ENCODE measurements at places on chromosomes 11 and 22.

GRCh38 chr11:76837696-76838677 lies 22.7 kb upstream of the ACER3 start:
- no peak for DNase-seq

GRCh38 chr11:125167292-125167953 lies 2.9 kb downstream of the PKNOX2 start:
- no peak for DNase-seq

DNA sequence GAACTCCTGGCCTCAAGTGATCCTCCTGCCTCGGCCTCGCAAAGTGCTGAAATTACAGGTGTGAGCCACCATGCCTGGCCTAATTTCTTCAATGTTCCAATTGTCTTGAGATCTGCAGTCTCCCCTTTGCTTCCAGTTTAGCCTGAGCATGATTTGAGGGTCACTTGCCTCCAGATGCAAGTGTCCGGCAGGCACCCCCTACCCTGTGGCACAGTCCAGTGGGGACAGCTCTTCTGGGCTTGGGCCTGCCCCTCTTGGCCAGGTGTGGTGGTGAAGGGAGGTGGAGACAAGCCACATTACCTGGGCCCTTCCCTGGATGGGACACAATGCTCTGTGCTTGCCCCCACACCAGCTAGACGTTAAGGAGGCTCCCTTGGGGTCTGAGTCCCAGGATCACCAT lies 21.3 kb upstream of the CACNG2 start:
- DNase-seq: no peak

DNA sequence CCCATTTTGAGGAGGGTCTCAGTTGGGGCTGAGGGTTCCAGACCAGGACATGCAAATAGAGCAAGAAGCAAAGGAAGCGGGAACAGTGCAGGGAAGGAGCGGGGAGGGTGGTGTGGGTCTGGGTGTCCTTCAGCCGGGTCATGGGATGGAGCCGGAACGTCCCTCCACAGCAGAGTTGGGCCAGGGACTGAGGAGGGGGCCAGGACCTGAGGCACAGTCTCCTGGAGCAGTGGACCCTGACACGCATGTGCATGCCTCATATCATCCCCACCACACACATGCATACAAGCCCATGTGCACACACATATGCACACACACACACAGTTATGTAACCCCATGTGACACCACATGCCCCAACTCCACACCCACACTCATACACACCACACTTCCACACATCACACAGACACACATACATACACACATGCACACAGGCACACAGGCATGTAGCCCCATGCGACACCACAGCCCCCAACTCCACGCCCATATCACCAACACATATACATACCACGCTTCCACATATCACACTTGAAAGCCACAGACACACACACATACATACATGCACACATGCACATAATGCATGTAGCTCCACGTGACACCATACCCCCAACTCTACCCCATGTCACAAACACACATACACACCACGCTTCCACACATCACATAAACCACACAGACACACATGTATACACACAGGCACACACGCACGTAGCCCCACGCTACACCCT lies 1026.6 kb downstream of the BRD1 start:
- DNase-seq: no peak

- no peak for DNase-seq
Observed at GRCh38 chr22:19378344-19378674, 53.2 kb downstream of the HIRA start.

DNA sequence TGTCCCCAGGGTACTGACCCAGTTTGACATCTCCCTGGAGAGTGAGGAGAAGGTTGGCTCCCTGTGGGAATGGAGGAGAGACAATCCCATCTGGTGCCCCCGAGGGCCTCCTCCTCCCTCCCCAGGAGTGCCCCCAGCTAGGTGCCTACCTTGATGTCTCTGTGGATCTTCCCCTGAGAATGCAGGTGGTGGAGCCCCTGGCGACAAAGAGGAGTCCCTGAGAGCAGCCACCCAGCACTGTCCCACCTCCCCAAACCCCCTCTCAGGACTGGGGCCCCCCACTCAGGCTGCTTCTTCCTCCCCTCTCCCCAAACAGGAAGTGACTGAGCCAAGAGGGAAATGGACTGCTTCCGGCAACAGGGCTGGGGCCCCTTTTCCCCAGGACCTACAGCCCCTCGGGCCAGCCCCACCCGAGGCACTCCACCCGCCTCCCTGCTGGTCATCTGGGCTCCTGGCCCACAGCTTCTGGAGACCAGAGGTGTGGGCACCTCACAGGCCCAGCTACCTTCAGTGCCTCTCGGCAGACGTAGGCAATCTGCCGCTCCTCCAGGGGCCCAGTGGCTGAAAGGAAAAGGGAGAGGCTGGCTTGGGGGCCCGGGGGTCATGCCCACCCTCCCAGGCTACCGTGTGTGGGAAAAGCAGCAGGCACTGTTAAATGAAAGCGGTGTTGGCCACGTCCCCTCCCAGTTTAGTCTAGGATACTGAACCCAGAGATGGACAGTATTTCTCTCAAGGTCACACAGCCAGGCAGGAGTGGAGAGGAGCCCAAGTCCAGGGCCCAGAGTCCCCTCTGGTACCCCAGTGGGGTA lies 1.2 kb downstream of the MAP4K2 start:
- no peak for DNase-seq

- DNase-seq: no peak
Observed at GRCh38 chr22:17120711-17121232, 388 bp downstream of the TMEM121B start.

DNA sequence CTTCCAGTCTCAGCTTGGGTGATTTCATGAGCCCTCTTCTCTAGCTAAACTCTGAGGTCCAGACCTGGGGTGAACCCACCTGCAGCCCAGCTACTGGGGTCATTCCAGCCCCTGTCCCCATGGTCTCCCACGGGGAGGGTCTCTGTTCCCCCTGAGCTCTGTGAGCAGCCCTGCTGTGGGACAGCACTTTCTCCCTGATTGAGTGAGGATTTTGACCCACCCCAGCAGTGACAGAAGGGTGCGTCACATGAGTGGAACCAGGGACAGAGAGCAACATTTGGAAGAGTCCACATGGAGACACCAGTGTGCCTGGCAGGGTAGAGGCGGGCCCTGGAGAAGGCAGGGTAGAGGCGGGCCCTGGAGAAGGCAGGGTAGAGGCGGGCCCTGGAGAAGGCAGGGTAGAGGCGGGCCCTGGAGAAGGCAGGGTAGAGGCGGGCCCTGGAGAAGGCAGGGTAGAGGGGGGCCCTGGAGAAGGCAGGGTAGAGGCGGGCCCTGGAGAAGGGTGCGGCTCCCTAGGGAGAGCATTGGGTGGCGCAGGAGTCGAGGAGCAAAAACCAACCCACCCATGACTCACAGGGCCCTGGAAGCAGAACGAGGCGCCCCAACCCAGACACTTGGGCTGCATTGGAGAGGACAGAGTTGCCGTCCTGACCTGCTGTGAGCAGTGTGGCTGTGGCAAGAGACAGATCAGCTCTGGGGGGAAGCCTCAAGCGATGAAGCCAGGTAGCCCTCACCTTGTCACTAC lies 227.7 kb upstream of the B3GAT1 start:
- no peak for DNase-seq

GRCh38 chr11:36450110-36450572 lies 59.9 kb downstream of the TRAF6 start:
- no peak for DNase-seq

- DNase-seq: no peak
Observed at GRCh38 chr11:10784232-10785145, 24.2 kb downstream of the EIF4G2 start.

- no peak for DNase-seq
Observed at GRCh38 chr11:131682373-131683015, 312.1 kb downstream of the NTM start.

GRCh38 chr11:13384908-13385640 lies 77.9 kb downstream of the BTBD10 start:
- DNase-seq: no peak

DNA sequence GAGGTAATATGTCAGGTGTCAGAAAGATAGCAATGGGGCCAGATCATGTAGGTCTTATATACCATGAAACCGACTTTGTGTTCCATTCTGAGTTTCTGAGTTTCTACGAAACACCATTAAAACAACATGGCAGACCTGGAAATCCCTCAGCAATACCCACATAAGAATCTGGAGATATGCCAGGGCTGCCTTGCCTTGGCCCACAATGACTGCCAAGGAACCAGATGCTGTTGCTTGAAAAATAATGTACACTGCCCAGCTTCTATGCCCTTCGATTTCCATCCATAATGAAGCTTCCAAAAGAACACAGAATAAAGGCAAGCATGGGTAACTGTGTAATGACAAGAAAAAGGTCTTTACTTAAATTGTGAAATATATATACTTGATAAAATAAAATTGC lies 277.4 kb downstream of the SOX6 start:
- DNase-seq: no peak

GRCh38 chr22:19811211-19811621 lies 43.5 kb downstream of the GNB1L start:
- no peak for DNase-seq

DNA sequence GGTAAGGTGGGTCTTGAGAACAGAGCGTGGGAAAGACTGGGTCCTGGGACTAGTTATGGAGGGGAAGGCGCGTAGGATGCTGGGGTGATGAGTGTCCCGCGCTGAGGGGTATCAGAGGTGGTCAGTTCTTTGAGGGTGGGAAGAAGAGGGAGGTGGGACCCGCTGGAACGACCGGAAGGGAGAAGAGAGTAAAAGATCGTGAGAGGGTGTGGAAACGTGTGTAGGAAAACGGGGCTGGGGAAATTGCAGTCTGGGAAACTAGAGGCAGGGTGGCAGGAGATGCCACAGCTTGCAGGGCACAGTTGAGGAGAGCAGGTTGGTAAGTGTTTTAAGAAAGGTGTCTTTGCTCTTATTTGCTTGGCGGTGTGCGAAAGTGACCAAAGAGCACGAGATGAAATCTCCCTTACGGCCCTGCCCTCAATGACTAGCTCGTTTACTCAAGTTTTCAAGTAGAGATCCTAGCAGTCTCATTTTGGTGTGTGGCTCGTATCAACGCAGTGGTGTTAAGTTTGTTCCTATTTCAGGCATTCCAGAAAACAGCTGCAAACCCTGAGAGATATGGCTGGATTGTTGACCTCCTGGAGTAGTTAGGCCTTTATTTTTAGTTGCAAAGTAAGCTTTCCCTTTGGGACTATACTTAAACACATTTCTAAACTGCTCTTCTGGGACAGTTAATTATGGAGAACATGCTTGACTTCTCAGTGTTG lies 615 bp downstream of the STT3A start:
- DNase-seq: no peak

DNA sequence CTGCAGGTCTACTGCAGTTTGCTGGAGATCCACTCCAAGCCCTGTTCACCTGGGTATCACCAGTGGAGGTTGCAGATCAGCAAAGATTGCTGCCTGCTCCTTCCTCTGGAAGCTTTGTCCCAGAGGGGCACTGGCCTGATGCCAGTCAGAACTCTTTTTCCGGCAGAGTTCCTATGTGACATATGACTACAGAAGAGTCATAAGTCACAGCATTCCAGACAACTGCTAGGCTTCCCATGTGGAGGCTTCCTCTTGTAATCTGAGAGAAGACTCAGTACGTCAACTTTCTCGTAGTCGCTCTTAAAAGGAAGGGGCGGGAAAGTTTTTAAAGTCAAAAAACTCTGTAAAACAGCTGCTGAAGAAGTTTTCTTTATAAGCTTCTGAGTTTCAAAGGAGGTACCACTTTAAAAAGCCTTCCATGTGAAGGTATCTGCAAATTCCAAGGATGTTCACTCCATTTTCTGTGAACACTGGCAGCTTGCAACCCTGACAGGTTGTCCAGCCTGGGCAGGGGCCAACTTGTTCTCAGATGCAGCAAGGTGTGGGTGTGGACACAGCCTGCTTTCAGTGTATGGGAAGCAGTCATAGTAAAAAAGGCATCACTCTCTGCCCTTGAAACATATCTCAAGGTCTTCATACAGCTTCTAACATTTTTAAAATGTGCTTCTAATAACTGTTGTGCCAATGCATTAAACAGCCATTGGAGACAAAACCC lies 97.8 kb downstream of the ME3 start:
- no peak for DNase-seq

GRCh38 chr11:20488352-20488751 lies 100.8 kb downstream of the PRMT3 start:
- no peak for DNase-seq

DNA sequence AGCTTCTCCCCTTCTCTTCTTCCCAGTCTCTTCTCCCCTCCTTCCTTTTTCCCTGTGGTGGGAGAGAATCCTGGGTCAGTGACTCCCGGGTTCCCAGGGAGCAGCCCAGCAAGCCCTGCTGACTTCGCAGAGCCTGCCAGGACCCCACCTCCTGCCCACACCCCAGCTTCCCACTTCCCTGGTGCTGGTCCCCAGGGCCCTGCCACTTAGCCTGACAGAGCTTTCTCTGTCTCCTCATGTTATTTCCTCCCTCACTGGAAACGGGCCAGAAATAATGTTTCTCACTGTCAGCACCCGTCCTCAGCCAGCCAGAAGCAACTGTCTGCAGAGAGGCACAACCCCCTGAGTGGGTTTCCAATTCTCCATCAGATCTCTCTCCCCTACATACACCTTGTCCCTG lies 27.1 kb downstream of the C11orf96 start:
- DNase-seq: no peak

DNA sequence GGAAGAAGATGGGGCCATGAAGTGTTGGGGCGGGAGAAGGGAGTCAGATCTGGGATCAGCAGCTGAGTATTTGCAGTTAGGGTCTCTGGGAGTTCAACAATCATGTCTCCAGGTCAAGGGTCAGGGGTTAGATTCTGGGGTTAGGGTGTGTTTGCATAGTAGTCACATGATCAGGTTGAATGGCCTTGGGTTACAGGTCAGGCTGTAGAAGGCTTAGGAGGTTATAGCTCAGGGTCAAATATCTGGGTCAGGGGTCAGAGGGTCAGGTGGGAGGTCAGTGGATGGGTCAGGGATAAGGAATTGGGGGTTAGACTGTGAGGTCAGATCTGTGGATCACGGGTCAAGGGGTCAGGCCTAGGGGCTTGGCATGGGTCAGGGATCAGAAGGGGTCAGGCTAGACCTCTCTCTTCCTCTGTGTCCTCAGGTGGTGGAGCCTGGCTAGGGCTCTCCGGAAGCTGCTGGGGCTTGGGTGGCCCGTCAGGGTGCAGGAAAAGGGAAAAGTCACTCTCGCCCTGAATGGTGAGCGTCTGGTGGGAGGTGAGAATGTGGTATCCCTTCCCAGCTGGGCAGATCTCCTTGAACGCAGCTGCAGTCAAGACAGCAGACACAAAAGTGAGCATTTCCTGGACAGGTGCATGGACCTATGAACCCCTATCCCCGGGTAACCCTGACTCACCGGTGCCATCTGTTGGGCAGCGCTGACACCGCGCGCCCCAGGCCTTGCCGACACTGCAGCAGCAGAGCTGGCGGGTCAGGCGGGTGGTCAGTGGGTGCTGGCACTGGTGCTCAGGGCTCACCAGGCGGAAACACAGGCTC lies 6.4 kb downstream of the LTBP3 start:
- peak; percentile 36 for DNase-seq

GRCh38 chr11:35363246-35363801 lies 56.0 kb downstream of the SLC1A2 start:
- no peak for DNase-seq

GRCh38 chr11:72381584-72382090 lies 52.7 kb downstream of the CLPB start:
- no peak for DNase-seq

GRCh38 chr11:9066433-9066925 lies 24.9 kb downstream of the SCUBE2 start:
- DNase-seq: no peak

GRCh38 chr11:91707652-91708482 lies 516.8 kb upstream of the FAT3 start:
- DNase-seq: no peak

All from activated T-helper 1 cell treated with anti-CD3 and anti-CD28 coated beads, Interleukin-2, amount 50 U/mL, for 16 hours (primary cell).